Stimulated activated CD8-positive, alpha-beta memory T cell treated with anti-CD3 and anti-CD28 coated beads, Interleukin-4, amount 100 ng/mL, for 1 hour (primary cell): ENCODE measurements at places on chromosomes 2 and 18.

DNA sequence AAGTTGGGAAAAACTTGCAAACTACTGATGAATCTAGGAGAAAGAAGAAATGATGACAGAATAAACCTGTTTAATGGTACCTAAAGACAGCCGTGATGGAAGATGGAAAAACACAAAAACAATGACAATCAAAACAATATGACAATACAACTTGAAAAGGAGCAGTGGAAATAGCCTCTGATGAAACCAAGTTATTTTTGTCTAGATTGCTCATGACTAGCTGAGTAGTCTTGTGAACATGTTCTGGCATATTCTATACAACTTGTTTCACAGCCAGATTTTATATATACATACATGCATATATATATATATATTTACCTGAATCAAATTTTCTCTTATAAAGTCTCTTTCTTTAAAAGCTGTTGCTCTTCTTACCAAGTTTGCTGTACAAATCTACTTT lies 439.1 kb downstream of the TGIF1 start:
- no peak for DNase-seq

DNA sequence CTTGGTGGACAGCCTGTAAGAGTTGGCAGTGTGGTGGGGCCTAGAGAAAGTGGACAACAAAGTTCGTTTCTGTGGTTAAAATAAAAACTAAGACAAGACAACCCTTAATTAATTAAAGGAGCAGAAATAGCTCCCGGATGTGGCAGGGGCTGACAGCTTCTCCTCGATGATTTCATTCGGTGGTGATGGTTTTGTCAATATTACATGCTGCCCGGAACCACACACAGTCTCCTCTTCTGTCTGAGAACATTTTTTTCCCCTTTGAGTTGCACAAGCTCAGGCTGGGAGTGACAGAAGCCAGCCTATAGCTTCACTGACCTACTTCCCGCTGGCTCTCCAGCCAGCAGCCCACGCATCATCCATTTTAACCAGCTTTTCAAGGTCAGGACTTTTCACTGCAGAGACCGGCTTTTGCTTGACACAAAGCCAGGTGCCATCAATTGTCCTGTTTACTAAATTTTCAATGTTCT lies 378.8 kb downstream of the SLC4A3 start:
- no peak for DNase-seq

GRCh38 chr2:223165423-223166214 lies 113.6 kb downstream of the KCNE4 start:
- no peak for DNase-seq

DNA sequence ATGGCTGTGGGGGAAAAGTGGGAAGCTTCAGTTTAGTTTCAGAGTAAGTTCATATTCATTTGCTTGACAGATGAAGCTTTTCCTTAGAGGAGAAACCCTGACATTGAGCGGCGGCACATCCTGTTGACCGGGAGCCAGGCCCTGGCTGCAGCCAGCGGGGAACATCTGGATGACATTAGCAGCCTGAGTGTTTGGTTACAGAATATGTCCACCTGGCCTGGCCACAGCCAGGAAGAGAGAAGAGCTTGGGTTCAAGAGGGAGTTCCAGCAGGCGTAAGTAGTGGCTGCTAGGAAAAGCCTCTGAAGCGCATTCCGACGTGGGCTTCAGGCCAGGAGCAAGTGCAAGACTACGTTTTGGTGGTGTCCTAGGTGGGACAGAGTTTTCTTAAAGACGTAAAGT lies 144.9 kb upstream of the MYCN start:
- DNase-seq, result no peak

GRCh38 chr2:20962939-20963557 lies 80.8 kb downstream of the APOB start:
- DNase-seq, result peak; percentile 48

DNA sequence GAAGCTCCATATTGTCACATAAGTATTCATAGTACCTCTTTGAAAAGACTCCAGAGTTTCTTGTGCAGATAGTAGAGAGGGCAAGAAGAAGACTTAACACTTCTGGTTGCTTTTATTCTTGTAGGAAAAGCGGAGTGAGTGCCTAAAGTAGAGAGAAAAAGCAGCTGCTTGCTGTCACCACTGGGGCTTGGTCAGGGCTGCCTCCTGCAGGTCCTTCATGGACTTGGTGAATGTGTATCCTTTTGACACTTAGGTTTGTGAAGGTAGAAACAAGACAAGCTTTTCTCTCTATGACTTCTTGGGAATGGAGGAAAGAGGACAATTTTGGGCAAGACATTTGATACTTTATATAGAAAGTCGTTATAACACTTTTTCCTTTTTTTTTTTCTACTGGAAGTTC lies 312.8 kb upstream of the FANCL start:
- DNase-seq, result no peak

DNA sequence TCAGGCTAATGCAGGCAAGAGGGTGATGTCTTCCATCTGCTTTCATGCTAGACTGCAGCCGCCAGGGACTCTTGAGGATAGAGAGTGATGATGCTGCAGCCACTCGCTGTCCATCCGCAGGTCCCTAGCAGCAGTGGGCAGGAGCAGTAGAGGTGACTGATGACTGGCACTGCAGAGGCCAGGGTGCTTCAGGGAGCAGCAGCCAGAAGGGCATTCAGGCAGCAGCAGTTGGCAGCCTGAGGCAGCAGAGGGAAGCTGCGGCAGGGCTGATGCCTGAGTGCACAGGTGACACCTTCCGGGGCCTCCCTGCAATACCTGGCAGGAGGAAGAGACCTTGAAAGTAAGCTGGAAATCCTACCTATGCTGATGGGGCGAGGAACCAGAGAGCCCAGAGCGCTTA lies 214.2 kb downstream of the ICOS start:
- DNase-seq, result no peak

DNA sequence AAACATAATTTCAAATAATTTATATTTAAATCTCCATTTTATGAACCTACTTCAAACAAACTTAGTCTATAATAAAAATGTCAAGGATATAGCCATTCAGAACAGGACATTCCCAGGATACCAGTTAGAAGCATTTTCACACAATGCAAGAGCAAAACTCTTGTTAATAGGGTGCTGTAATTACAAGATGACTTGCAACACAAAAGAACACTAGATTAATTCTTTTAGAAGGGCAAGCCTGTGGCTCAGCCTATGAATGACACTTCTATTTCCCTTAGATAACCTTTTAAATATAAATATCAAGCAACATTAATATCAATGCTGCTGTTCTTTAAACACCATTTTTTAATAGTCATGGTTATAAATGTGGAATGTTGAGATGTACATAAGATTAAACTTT lies 157.9 kb upstream of the SCN7A start:
- DNase-seq, result no peak

GRCh38 chr18:80244956-80245730 lies 2.2 kb downstream of the PARD6G start:
- no peak for DNase-seq

- DNase-seq, result no peak
Measured at GRCh38 chr18:58264840-58265239, 220.8 kb downstream of the NEDD4L start.

DNA sequence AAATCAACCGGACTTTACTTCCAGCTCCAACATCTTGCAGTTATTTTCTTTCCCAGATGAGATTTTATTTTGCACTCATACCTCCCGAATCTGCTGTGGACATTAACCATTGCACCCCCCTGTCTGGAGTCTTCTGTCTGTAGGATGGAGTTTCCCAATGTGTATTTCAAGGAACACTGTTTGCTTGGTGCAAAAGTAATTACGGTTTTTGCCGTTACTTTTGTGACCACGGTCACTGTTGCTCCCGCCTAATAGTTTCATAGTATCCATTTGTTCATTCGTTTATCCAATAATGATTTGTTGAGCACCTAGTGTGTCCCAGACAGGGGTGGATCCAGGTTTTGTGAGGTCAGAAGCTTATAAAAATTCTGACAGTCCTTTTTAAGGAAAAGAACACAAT lies 90.3 kb upstream of the BCL11A start:
- DNase-seq, result no peak

- no peak for DNase-seq
Measured at GRCh38 chr2:11762031-11762430, 15.6 kb downstream of the LPIN1 start.

DNA sequence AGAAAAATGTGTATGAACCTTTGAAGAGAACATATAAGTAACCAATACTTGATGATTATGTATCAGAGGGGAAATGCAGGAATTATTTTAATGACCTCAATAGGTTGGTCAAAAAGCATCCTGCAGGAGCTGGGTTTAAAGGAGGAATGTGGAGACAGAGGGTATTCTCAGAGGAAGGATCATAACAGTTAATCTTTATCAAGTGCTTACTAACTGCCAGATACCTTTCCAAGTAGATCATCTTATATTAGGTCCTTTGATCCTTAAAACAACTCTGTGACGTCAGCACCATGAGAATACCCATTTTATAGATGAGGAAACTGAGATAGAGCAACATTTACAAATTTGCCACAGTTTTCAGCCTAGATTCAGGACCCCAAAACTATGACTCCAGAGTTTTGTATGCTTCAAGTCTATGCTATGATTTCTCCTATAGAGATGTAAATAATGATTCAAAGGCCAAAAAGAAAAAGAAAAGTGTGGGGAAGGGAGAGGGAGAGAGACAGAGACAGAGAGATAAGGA lies 3.0 kb downstream of the RFTN2 start:
- no peak for DNase-seq

- DNase-seq, result no peak
Measured at GRCh38 chr18:905948-906415, 1.3 kb downstream of the ADCYAP1 start.

GRCh38 chr18:62612776-62613175 lies 90.0 kb downstream of the ZCCHC2 start:
- DNase-seq, result no peak

DNA sequence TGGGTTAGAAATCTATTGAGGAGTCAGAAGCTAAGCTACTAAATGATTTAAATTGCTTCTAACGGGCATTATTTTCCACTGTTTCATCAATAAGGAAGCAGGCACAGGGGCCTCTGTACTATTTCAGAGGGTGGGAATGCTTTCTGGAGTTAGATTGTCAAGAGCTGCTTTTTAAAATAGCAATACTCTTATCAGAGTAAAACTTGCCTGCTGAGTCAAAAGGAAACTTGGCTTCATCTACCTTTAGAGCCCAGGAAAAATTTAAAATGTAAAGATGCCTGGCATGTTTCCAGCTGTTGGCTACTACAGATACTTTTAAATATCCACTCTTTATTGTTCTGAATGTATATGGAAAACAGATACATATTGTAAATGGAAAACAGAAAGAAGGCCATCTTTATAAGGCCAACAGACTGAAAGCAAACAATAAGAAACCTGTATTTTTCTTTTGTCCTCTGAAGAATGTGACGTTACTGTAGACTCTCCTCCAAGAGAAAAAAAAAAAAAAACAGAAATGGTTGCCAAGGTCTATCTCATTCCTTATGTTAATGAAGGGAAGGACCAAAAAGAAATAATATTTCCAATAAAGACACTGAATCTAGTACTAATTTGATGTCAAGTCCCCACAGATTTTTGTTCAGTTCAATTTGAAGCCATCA lies 79.1 kb downstream of the FIGN start:
- DNase-seq, result no peak

DNA sequence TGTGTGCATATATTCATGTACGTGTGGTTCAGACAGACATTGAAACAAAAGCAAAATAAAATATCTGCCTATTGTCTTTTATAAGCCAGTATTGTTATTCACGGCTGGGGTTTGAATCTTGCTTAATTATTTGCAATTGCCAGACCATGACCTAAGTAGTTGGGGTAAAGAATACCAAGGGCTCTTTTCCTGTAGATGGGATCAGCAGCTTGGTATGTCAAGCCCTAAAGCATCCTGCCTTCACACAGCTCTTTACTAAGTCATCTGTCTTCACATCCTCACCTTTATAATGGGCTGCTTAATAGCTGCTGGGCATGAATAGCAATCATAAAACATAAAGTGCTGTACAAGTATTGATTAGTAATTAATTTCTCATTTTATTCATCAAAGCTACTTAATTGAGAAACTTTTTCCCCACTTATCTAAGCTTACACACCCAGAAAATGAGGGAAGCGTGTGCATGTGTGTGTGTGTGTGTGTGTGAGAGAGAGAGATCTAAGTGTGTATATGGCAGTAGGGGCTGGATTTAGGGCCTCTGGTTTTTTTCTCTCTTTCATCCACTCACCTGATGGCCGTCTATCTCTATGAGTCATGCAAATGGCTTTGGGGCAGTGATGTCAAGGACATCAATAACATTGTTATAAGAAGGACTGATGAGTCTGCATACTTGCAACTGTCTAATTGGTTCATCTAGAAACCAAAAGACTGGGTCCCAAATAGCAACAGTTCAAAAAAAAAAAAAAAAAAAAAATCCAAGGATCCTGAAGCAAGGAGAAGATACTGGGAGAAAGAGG lies 244.1 kb upstream of the TNP1 start:
- DNase-seq, result no peak

GRCh38 chr2:61396005-61396404 lies 74.9 kb downstream of the USP34 start:
- DNase-seq, result no peak

GRCh38 chr2:41774011-41774605 lies 273.7 kb upstream of the PKDCC start:
- no peak for DNase-seq

- DNase-seq, result no peak
Measured at GRCh38 chr18:11124054-11124453, 25.3 kb downstream of the PIEZO2 start.

- DNase-seq, result no peak
Measured at GRCh38 chr2:113877711-113878598, 11.9 kb upstream of the ACTR3 start.

DNA sequence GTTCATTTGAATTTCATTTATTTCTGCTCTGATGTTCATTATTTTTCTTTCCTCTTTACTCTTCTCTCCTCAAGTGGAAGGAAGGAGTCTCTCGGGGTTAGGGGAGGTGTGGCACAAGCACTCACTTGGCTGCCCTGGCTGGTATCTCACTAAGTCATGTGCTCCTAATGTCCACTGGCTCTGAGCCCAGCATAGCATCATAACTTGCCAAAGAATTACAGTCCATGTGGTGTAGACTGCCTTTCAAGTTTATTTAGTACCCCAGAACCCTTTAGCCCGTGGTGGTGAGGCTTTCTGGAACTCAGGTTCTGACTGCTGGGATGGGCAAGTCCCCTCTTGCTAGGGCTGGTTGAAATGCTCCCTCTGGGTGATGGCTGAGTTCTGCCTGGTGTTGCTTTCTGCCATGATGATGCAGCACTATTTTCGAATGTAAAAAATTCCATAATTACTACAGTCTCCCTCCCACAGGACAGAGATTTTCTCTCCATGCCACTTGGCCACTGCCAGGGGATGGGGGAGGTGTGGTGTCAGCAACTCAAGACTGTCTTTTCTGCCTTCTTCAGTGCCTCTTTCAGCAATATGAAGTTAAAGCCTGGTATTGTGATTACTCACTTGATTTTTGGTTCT lies 22.2 kb downstream of the SPAG16 start:
- DNase-seq, result no peak
